ENCODE measurements at places on chromosomes 16 and 17.

DNA sequence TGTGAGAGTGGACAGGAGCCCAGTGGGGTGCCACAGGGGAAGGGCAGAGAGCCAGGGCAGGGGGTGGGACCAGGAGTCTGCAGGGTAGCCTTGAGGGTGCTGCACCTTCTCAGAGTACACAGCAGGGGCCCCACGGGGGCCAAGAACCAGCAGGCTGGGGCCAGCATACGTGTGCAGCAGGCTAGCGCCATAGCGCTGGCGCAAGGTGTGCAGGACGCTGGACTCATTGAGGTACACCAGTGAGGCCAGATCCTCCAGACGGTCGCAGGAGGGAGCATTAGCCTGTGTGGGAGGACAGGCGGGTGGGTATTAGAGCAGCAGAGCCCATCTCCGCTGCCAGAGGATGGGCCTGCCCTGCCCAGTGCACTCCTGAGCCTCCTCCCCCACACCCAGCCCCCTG is 58.8 kb downstream of the MYO18A start:
- no peak for DNase-seq

DNA sequence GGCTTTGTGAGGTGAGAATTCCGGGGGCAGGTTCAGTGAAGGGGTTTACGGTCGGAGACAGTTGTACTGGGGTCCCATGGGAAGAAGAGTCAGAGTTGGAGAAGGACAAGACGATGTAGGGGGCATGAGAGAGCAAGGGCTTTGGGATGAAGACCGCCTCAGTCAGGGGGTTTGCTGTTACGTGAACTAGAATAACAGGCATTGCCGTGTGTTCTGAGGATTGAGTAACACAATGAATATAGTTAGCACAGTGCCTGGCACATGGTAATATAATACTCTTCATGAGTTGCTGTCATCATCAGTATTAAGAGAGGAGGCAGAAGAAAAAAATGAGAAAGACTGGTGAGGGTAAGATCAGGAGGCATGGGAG is 577 bp downstream of the ZNF646 start:
- no peak for DNase-seq

GRCh38 chr17:34368946-34369500 is 6.0 kb upstream of the CCL1 start:
- no peak for DNase-seq

DNA sequence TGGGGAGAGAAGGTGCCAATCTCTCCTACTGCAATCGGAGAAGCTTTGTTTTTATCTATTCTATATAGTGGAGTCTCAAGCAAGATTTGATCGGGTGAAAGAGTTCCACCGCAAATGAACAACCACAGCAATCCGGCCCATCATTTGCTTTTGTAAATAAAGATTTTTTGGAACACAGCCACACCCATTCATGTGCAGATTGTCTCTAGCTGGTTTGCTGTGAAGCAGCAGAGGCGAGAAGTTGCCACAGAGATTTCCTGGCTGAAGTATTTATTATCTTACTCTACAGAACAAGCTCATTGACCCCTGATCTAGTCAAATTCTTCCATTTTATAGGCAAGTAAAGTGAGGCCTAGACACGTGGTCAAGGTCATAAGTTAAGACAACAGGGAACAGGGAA is 195.5 kb upstream of the TNRC6C start:
- DNase-seq, result no peak

DNA sequence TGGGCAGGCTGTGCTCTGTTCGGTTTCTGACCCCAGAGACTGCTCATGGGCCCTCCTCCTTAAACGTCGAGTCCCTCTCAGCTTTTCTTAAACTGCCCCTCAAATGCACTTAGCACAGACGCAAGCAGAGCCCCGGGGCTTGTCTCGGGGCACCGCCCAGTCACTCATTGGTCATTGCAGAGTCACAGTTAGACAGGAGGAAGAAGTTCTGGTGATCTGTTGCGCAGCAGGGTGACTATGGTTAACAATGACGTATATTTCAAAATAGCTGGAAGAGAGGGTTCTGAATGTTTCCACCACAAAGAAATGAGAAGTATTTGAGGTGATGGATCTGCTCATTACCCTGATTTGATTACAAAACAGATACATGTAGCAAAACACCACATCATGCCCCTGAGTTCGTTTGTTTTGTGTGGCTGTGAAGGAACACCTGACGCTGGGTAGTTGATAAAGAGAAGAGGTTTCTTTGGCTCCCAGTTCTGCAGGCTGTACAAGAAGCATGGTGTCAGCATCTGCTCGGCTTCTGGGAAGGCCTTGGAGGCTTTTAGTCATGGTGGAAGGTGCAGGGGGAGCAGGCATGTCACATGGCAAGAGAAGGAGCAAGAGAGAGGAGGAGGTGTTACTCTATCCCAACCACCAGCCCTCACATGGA is 387.4 kb downstream of the CPPED1 start:
- no peak for DNase-seq

DNA sequence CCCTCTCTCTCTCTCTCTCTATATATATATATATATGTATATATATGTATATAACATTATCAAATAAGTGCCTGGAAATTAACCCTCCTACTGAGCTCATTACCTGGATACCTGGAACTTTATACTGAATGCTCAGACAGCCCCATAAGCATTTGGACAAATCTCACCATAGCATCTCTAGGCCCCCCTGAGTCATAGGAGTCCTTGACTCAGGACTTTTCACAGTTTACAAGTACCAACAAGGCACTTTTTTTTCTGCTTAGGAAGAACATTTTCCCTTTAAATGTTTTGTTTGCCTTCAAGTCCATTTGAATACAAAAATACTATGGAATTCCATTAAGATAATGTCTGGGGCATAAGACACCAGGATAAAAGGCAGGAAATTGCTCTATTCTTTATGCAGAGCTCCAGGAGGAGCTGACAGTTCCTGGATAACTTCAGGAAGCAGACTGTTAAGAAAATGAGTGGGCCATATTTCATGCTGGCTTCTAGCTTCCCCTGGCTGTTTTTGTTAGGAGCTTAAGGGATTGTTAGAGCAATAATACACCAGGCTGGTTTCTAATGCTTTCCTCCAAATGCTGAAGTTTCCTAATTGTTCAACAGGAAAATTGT is 171.7 kb upstream of the ASIC2 start:
- no peak for DNase-seq

DNA sequence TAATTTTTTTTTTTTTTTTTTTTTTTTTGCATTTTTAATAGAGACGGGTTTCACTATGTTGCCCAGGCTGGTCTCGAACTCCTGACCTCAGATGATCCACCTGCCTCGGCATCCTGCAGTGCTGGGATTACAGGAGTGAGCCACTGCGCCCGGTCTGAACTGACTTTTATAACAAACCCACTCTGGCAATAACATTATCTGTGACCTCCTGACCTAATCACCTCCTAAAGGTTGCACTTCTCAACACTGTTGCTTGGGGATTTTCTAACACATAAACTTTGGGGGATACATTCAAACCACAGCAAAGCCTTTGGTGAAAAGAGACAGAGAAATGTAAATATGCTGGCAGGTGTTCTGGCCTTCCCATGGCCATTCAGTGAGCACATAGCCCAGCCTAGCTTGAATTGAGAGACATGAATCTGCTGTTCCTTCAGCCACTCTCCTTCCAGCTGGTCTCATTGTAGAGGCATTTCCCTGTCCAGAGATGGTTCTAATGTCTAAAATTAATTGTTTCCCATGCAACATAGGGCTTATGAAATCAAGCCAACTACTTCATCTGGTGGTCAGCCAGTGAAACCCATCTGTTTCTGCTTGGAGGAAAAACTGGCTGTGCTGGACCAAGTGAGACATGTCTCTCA is 28.3 kb downstream of the LYRM1 start:
- no peak for DNase-seq

DNA sequence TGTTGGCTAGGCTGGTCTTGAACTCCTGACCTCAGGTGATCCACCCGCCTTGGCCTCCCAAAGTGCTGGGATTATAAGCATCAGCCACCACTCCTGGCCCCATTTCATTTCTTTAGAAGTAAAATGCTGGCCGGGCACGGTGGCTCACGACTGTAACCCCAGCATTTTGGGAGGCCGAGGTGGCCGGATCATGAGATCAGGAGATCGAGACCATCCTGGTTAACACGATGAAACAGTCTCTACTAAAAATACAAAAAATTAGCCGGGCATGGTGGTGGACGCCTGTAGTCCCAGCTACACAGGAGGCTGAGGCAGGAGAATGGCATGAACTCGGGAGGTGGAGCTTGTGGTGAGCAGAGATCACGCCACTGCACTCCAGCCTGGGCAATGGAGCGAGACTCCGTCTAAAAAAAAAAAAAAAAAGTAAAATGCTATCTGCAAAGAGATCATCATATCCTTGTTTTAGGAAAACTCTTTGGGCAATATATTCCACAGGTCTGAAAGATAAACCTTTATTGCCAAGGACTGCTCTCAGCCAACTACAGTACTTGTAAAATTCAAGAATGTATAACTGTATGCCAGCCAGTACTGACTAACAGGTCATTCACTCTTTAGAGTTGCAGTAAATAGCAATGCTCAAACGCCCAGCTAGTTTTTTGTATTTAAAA is 3.8 kb downstream of the GJC1 start:
- DNase-seq, result no peak

GRCh38 chr16:8936421-8936820 is 27.3 kb downstream of the USP7 start:
- DNase-seq, result peak; percentile 83

DNA sequence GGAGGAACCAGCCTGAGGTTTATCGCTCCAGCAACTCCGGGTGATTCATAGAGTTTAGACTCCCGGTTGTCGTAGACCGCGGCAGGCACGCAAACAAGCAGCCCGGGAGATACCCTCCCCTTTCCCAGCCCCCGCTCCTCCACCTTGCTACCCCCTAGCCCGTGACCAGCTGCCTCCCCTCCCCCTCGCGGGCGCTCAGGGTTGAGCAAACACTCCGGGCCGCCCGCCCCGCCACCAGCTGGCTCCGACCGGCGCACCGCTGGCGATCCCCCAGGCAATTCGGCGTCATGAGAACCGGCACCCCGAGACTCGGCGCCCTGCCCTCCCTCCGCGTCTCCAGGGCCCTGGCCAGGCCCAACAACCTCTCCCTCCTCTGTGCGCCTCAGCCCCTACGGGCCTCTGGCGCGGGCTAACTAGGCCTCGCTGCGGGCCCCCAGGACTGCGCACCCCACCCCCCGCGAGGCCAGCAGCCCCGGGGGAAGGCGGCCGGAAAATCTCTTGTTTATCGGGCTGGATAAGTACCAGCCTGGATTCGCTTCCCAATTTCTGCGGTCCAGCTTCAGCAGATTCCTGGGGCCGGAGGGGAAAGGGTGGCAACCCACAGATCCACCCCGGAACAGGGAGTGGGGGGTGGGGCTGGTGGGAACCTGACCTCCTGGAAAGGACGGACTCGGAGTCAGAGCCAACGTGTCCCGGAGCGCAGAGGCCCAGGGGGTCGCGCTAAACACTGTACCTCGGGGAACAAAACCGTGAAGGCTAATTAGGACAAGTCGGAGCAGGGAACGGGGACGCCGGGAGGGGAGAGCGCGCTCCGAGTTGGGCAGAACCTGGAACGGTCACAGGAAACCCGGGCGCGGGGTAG is 951 bp upstream of the GPRC5C start:
- DNase-seq, result no peak

GRCh38 chr17:16987066-16987829 is 15.3 kb upstream of the TNFRSF13B start:
- no peak for DNase-seq

- peak; percentile 48 for DNase-seq
These were observed 43.6 kb upstream of the HAPSTR1 start for GRCh38 chr16:9047689-9048301.

GRCh38 chr17:50146230-50146926 is 4.1 kb downstream of the PPP1R9B start:
- no peak for DNase-seq

GRCh38 chr17:44346064-44346844 is 1.2 kb downstream of the GRN start:
- no peak for DNase-seq

GRCh38 chr16:49048557-49048956 is 233.1 kb downstream of the CBLN1 start:
- no peak for DNase-seq

DNA sequence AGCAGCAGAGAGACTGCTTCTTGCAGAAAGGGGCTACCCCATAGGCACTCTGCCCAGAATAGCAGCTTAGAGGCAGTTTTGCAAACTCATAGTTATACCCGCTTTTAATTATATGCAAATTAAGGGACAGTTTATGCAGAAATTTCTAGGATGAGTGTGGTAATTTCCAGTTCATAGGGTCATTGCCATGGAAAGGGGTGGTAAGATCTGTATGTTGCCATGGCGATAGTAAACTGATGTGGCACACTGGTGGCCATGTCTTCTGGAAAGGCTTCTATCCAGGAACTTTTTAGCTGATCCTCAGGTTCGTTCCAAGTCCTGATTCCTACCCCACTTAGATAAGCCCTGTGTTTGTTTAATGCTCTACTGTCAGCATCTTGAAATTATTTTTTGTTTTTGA is 6.2 kb downstream of the STXBP4 start:
- DNase-seq, result no peak

GRCh38 chr17:3827124-3827773 is 18.8 kb downstream of the NCBP3 start:
- peak; percentile 83 for DNase-seq

- peak; percentile 49 for DNase-seq
These were observed 10.6 kb upstream of the NUDT16L1 start for GRCh38 chr16:4682616-4683254.

Measured in activated CD8-positive, alpha-beta T cell treated with anti-CD3 and anti-CD28 coated beads, Interleukin-2, amount 10 ng/mL, durations not matched to agents 7 days and 5 days (primary cell).